Activated T-helper 9 cell treated with anti-CD3 and anti-CD28 coated beads, Interleukin-2, amount 50 U/mL, for 16 hours (primary cell): ENCODE measurements at places on chromosomes 16 and 17.
A peak's percentile ranks its signal among the peaks of the same experiment; 100 is the strongest.

- no peak for DNase-seq
Measured at GRCh38 chr16:12758031-12758669, 45.5 kb downstream of the CPPED1 start.

DNA sequence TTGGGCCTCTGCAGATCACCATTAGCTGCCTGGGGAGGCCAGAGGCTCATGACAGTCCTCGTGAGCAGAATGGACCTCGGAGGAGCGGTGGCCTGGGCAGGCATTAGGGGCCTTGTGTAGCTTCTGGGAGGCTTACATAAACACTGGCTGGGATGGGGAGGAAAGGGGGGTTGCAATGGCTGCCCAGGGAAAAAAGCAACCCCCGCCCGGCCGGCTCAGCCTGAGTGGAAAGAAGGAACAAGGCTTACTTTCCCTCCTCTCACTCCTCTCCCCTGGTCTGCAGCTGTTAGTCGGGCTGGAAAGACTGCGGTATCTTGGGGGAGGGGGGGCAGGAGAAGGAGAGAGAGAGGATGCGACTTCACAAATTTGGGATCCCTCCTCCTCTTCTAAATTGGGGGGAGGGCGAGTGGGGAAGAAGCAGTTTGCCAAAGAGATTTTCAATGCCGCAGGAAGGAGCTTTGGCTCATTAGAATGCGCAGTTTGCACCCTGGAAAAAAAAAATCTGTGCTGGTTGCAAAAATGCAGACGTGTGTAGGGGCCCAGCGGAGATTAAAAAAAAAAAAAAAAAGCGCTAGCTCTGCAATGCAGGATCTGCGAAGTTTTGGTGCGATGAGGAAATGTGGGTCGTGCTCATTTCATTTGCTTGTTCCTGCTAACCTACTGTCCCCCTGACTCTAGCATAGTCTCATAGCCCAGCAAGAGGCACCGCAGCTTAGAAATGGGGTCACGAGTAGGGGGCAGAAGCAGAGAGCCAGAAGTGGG, 6.6 kb upstream of the NR1D1 start:
- no peak for DNase-seq

DNA sequence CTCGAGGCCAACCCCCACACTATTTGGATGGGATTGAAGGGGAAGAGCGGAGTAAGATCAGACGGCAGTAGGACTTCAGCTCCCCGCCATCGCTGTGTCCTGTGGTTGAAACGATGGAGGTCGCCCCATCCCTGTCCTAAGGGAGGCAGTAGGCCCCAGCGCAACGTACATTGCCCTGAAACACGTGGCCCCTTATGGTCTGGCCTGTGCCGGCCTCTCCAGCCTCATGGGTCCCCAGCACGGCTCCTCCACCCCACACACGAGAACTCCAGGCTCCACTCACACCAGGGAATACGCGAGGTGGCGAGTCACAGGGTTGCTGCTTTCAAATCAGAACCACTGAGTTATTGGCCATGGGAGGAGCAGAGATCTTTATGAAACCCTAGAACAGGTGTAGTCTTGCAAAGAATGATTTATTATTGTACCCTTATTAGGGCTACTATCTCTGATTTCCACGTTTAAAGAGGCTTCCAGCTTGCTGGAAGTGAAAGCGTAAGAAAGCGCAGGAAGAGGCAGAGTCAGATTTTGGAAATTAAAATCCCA, 669 bp upstream of the DCTPP1 start:
- DNase-seq = peak; percentile 5

DNA sequence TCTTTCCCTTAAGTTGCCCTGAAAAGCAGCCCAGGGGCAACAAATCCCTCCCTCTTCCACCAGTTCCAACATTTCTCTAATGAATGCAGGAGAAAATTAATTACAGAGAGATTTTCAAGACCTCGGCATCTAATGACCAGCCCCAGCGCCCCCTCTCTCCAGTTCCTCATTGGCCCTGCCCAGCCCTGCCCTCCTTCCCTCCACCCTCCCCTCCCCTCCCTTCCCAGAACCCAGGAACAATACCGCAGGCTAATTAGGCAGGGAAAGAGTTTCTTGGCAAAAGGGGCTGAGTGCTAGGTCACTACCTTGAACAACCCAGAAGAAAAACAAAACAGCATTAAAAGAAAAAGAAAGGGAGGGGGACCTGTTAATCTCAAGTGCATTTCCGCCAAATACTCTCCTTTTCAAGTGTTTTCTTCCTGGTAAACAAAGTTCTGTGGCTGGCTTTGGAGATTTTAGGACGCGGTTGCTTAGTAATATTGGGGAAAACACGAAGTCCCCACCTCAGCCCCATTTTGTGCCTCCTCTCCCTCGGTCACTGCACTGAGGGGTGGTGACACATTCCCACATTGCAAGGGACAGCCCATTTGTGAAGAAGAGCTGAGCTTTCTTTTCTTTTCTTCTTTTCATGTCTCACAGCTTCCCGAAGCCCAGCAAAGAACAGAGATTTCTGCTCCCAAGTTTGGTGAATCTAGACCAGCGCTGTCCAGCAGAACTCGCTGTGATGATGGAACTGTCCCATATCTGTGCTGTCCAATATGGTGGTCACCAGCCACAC, 215.4 kb downstream of the SOX9 start:
- no peak for DNase-seq

DNA sequence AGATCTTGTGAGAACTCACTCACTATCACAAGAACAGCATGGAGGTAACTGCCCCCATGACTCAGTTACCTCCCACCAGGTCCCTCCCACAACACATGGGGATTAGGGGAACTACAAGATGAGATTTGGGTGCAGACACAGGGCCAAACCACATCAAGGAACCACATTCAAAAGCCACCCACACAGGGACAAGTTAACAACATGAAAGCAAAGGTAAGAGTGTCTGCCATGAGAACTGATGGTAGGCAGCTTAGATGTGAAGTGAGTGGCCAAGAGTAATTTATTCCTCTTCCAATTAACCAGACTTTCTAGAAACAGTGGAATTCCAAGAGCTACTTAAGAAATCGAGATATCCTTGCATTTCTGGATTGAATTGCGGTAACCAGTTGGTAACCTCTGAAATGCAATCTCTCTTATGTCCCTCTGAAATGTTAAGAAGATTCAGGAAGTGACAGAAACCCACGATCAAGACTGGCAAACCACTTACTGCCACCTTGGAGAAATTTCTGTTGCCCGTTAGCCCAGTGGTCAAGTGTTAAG, 167.4 kb upstream of the CACNG5 start:
- DNase-seq = peak; percentile 62

DNA sequence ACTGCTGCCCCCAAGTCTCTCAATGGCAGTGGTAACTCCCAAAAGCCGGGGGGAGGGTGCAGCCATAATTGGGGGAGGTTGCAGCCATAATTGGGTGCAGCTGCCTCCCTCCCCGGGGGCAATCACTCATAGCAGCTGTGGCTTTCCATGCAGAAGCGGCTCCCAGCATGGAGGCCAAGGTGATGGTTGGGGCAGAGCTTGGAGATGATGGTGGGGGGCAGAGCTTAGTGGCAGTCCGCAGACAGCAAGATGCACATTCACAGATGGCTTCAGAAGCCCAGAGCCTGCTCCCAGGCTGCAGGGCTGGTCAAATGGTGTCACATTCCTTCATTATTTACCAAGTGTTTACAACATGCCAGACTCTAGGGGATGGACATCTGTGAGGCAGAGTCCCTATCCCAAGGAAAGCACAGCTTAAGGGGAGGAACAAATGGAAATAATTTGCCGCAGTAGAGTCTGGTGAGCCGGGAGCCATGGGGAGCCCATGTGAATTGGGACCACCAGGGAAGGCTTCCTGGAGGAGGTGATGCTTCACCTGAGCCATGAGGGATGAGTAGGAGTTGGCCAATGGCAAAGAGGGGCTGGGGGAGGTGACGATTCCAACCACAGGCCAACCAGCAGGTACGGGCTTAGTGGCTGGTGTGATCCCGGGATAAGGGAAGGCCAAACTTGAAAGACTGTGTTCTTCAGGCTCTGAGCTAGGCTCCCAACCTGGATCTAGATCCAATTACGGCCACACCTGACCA, 8.1 kb downstream of the DOC2B start:
- no peak for DNase-seq
